KG1 (cell line): ENCODE measurements at places on chromosomes 13 and 19.
A peak's percentile ranks its signal among the peaks of the same experiment; 100 is the strongest.

DNA sequence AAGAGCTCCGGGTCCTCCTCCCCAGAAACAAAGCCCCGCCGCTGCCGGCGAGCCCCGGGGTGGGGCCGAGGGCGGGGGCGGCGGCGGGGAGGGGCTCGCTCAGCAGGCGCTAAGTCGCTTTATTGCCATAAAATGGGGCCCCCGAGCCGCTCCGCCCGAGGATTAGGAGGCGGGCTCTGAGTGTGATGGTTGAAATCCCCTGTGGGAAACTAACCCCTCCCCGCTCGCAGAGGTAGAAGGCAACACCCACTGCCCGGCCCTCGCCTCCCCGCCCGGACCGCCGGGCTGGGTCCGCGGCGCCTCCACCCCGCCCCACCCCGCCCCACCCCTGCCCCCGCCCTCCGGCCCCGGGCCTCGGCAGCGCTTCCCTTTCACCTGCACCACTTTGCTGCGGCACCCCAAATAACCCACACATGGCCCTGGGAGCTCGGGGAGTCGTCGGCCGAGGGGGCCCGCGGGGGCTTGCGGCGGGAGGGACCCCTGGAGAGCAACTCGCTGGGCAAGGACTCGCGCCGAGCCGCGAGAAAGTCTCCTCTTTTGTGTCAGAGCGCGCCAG lies at the start of gene KLF12:
Gene KLF12, minus strand, starts transcription at position 184 of the 556 bp plus-strand sequence.
- DNase-seq = peak; percentile 40

- no peak for DNase-seq
Observed at GRCh38 chr19:46668662-46669061, 7.7 kb upstream of the DACT3 start.

DNA sequence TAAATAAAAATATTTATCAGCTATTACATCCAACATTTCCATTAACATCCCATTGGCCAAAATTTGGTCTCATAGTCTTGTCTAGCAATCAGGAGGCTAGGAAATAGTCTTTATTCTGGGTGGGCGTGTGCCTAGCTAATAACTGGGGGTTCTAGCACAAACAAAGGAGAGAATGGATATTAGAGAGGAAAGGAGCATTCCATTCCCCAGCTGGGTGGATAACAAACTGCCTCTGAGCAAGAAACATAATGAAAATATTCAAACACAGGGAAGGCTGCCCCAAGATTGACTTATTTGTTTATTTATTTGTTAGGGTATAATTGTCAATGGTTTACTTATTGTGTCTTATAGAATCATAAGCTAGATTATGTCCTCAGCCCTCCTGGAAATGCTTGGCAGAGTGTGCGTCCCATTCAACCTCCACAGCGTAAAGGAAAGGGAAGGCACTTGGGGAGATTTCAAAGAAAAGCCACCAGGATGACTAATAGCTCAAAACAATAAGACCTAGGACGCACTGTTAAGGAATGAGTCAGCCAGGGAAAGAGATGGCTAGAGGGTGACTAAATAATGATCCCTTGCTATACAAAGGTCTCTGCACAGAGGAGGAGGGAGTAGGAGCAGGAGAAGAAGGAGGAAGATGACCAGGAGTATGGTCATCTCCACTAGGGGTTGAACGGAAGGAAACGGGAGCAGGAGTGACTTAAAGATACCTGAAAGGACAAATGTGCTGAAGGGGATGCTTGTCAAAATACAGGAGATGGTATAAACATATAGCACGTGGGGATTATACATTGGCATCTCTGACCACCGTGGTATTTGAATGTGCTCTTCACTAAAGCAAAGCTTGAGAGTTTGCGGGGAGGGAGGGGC lies 23.5 kb upstream of the USP12 start:
- DNase-seq = no peak

DNA sequence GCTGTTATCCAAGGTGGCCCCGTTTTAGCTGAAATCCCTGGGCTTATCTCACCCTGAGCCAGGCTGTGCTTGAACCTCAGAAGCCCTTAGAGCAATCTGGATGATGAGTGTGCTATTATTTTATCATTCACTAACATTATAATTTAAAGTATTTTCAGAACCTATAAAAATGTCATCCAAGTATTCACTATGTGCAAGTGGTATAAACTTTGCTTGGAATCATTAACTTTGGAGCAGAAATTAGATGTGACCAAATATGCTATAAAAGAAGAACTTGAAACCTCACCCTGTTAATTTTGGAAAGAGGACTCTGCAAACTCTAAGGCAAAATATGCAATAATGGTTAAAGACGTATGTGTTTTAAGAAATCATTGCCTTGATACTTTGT lies 147.5 kb downstream of the USP12 start:
- DNase-seq = no peak

GRCh38 chr19:16605553-16605994 lies 22.4 kb downstream of the MED26 start:
- no peak for DNase-seq

DNA sequence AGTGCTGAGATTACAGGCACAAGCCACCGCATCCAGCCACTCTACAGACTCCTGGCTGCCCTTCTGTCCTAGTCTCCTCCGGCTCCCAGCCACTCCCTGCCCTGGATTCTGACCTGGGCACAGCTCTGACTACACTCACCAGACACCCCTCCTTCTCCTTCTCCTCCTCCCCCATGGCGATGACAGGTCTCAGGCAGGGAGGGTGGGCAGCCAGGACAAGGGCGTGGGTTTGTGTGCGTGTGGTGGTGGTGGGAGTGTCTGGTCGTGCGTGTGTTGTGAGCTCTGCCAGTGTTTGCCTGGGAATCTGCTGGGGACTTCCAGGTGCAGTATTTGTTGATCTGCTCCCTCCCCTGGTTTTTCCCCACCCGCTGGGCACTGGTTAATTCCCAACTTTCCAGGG lies 3.0 kb upstream of the NCCRP1 start:
- no peak for DNase-seq

DNA sequence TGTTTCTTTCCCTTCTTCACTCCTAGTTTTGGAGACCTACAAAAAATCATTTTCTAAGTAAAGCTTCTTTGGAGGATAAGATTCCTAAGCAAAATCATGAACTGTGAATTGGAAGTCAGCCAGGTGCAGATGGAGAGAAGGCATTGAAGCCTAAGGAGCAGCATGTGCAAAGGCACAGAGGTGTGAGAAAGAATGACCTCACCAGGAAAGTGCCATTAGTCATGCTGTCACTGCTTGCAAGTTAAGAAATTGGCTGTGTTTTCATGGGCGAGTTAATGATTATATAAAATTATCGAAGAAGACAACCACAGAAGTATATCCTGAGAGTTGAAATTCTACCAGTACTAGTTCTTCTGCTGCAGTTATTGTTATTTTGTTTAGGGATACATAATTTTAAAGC lies 80.3 kb upstream of the KLHL1 start:
- DNase-seq = no peak

- no peak for DNase-seq
Observed at GRCh38 chr13:36536546-36536945, 104.3 kb downstream of the CCNA1 start.

GRCh38 chr13:20348645-20349408 lies 116.7 kb upstream of the GJB6 start:
- DNase-seq = no peak

DNA sequence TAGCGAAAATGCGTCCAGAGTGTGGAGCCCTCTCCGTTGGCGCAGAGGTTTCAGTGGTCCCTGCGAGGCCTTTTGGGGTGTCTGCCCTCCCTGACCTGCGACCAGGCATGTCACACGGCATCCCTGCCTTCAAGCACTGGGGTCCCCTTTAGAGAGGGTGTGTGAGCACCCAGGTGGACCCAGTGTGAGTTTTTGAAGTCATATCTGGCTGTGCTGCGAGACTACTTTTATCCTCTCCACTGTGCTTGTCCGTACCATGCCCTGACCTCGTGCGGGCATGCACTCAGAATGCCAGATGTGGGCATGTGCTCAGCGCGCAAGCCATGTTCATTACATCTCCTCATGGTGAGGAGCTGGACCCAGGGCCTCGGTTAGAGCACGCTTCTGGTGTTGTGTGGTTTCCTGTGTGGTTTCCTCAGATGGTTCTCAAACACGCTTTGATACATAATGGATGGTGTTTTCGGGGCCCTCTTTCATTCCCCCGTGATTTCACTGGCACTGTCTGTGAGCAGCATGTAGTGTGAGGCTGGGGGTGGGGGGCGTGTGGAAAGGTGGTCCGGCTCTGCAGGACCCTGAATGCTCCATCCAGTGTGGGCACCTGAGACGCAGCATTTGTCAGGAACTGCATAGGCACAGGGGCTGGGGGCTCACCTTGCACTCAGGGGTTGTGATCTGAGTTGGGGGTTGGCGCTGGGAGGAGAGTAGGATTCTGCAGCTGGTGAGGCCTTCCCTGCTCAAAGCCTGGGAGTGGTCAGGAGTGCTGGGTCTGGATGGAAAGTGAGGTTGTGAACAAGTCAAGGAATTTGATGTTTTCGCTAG lies 2.3 kb downstream of the TFDP1 start:
- DNase-seq = no peak

DNA sequence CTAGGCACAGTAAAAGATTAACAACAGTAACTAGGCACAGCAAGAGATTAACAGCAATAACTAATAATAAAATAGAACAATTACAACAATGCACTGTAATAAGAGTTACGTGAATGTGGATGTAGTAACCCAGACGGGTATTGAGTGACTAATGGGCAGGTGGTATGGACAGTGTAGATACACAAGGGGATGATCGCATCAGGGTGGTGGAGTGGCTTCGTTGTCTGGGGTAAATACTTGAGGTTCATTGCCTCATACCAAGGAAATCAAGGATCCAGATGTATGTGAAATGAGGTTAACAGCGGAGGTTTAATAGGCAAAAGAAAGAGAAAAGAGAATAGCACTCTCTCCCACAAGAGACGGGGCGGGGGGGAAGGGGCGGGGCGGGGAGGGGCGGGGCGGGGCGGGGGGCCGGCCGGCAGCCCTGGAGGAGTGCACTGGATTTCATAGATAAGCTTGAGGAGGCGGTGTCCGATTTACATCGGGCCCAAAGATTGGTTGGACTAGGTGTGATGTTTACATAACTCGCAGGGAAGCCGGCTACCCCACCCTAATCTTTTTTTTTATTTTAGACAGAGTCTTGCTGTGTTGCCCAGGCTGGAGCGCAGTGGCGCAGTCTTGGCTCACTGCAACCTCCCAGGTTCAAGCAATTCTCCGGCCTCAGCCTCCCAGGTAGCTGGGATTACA lies 106.3 kb downstream of the KCTD15 start:
- no peak for DNase-seq

DNA sequence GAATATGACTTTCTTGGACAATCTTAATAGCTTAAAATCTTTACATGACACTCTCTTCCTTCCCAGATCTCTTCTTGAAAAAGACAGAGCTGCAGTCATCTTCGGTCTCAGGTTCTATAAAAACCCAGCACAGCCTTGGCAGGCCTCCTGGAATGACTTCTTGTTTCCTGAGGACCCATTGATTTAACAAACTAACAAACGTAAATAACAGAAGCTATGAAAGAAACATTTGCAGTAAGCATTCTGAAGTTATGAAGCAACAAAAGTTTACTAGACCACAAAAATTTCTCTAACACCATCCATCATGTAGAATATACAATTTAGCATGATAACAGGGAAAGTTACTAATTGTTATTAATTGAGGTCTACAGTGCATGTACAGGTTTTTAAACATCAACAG lies 62.8 kb upstream of the STARD13 start:
- DNase-seq = no peak

DNA sequence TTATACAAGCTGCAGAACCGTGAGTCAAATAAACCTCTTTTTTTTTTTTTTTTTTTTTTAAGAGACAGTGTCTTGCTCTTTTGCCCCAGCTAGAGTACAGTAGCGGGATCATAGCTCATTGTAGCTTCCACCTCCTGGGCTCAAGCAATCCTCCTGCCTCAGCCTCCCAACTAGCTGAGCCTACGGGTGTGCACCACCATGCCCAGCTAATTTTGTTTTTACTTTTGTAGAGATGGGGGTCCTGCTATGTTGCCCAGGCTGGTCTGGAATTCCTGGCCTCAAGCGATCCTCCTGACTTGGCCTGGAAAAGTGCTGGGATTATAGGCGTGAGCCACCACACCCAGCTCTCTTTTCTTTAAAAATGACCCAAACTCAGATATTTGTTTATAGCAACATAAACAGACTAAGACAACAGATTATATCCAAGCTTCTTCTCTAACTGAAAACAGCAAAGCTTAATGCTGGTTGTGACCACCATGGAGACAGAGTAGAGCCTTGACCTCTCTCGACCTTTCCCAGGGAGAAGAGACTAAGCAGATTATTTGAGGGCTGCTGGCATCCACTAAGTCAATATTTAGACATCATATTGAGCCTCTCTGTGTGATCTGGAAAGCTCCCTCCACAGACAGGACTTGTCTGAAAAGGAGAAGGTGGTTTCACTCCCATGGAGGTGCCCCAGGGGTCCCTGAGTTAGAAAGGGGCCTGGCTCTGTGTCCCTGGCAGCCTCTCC lies 150.0 kb downstream of the KCTD15 start:
- DNase-seq = no peak

DNA sequence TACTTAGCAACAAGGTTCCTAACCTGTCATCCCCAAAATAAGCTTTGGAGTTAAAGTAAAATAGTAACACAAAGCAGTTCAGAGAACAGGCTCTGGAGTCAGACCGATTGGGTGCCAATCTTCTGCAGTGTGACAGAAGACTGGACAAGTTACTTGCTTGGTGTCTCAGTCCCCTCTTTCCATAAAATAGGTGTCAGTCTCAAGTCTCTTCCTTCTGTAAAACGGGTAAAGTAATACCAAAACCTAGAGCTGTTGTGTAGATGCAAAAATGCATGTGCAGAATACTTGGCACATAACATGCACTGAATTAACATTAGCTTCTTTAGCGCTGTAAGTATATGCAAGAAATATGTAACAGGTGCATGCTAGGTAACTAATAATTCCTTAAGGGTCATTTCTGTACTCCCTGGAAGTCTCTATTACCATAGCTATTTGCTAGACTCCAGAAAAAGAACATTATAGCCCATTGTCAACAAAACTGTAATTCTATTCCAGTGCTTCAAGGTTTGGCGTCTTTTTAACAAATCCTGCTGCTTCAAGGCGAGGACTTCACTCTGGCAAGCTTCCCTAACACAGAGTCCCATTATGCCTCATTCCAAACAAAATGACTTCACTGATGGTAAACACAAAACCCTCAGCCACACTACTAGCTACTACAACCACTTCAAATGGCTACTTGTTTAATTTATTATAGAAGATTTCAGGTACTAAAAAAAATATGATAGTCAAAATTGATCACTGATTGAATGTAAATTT lies 32.8 kb downstream of the ELF1 start:
- DNase-seq = no peak

DNA sequence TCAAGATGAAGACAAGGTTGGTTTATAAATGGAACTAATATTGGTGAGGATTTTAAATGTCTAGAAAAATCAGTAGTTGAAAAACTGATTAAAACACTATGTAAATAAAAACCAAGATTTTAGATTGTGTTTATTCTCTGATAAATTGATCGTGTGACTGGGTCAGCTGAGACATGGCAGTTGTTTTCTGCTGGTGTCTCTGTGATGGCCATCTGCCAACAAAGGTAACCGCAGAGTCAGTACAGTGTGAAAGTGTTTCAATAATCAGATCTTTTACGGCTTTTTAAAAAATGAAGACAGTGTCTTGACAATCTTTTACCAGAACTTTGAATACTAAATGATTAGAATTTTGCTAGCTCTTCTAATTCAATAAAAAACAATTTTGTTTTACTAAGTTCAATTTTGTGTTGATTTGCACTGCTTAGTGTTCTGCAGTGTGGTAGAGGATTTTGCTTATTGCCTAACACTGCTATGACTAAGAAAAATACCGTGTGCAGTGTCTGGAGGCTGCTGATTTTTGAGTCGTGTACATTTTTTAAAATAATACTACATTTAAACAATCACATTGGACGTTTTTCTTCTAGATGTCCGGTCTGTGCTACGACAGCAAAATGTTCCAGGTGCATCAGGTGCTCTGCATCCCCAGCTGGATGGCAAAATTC lies 32.7 kb upstream of the GPR183 start:
- no peak for DNase-seq
